ENCODE measurements at places on chromosomes 3 and 15.

DNA sequence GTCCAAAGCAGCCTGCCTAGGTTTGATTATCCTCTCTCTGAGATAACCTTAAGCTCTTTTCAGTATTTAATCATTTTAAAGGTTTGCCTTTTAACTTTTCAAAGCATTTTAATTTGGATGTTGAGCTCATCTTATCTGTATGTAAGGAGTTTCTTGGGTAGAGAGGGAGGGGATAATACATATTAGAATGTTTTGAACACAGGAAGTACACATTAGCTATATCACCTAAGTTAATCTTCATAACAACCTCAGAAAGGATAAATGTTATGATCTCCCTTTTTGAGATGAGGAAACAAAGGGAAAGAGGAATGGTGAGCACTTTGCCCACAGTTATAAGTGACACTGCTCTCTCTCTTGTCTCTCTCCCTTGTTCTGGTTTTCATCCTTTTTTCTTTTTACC is 2.2 kb upstream of the CD47 start:
- DNase-seq = no peak

DNA sequence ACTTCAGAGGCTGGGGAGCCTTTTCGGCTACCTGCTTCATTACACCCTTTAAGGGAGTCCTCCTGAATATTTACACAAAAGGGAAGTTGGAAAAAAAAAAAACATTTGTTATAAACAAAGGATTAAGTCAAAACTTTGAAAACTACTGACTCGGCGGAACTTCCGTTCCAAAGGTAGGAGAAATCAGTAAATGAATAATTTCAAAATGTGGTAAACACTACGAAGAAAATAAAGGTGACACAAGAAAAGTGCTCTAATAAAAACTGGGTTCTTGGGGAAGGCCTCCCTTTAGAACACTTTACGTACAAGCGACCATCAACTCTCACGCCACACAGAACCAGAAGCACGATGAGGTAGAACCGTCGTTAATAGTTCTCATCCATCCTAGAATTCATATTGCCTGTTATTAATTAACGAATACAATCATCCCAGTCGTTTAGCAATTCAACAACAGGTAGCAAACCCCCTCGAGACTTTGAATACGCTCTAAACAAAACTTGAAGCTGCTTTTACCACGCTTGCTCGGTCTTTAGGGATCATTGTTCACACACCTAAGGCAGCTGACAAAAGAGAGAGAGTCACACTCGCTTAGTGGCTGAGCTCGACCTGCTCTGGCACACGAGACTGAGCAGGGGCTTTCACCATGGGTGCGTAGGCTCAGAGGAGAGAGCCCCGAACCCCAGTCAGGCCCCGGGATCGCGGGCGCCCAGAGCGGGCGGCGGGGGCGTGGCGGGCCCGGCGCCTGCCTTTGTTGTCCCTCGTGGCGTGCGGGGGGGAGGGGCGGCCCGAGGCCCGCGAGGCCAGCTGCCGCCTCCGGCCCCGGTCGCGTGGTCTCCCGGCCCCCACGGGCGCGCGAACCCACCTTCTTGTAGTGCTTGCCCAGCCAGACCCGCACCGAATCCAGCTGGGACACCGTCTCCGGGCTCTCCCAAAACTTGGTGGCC is 680 bp downstream of the SMARCC1 start:
- DNase-seq = peak; percentile 56

DNA sequence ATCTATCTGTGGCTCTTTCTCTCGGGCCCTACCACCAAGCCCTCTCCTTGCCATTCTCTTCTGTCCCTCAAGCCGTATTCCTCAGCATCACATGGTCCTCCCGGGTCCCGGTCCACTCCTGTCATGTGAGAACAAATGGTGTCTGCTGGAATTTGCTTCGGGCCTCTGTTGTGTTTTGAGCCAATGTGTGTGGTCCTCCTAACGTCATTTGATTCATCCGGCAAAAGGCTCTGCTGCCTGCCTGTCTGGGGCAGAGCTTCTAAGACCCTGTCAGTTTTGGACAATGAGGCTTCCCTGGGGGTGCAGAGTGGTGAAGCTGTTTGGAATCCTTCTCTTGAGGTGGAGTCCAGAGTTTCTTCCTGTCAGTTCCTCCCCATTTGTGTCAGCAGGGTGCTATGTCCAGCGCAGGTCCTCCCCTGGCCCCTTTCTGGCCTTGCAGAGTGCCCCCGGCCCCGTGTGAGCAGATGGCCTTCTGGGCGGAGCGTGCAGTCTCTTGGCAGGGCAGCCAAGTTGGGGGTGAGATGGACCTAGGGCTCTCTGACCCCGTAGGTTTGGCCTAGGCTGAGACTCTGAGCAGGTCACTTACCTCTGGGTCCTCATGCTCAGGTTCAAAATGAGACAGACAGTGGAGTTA is 93.6 kb downstream of the APBA2 start:
- no peak for DNase-seq

DNA sequence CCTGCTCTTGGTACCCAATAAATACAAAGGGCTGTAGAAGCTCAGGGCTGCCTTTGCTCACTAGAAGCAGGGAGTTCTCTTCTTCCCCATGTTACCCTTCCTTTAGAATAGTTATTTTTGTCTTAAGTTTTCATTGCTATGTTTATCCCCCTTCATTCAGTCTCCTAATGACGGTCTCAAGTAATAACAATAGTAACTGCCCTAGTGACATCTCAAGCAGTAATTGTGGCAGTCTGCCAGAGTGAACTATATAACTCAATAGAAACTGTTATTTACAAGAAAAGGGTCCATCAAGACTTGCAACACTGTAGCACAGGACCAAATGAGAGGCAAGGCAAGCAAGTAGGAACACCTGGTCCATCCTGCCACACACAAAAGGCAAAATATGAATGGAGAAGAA is 32.5 kb upstream of the SIN3A start:
- DNase-seq = no peak

GRCh38 chr3:109532257-109533216 is 195.2 kb upstream of the DPPA4 start:
- peak; percentile 10 for DNase-seq

GRCh38 chr15:60982249-60982910 is 246.7 kb downstream of the RORA start:
- DNase-seq = no peak

GRCh38 chr3:135090020-135090717 is 295.1 kb downstream of the EPHB1 start:
- no peak for DNase-seq

DNA sequence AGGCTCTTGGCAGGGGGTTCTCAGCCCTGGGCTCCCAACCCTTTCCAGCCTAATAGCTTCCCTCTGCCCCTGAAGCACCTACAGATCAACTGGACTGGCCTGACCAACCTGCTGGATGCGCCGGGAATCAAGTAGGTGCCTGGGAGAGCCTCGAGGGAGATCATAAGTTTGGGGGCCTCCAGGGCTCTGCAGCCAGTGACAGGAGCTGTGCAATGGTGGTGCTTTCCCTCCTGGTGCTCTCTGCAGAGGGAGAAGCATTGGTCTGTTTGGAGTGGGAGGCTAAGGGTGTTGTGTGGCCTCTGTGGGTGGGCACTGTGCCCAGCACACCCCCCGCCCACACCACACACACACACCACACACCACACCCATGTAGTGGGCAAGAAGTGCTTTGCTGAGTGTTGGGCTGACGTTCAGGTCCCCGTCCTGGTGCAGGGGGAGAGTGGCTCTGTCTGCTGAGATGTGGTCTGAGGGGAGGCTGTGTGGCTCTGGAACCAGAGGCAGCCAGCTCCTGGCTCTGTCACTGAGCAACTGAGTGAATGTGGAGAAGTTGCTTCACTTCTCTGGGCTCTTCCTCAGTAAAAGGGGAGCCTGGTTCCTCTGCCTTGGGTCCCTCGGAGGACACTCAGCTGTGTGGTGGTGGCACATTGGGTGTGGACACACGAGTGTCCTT is 26.3 kb downstream of the ESYT3 start:
- no peak for DNase-seq

GRCh38 chr3:65922441-65922840 is 116.3 kb downstream of the MAGI1 start:
- no peak for DNase-seq

GRCh38 chr3:11240496-11240895 is 31.7 kb upstream of the ATG7 start:
- peak; percentile 9 for DNase-seq

GRCh38 chr15:57914350-57915055 is 151.0 kb downstream of the ALDH1A2 start:
- DNase-seq = no peak

- no peak for DNase-seq
Measured at GRCh38 chr3:7508821-7509220, 647.9 kb downstream of the GRM7 start.

GRCh38 chr3:67846166-67846565 is 191.8 kb upstream of the SUCLG2 start:
- no peak for DNase-seq

DNA sequence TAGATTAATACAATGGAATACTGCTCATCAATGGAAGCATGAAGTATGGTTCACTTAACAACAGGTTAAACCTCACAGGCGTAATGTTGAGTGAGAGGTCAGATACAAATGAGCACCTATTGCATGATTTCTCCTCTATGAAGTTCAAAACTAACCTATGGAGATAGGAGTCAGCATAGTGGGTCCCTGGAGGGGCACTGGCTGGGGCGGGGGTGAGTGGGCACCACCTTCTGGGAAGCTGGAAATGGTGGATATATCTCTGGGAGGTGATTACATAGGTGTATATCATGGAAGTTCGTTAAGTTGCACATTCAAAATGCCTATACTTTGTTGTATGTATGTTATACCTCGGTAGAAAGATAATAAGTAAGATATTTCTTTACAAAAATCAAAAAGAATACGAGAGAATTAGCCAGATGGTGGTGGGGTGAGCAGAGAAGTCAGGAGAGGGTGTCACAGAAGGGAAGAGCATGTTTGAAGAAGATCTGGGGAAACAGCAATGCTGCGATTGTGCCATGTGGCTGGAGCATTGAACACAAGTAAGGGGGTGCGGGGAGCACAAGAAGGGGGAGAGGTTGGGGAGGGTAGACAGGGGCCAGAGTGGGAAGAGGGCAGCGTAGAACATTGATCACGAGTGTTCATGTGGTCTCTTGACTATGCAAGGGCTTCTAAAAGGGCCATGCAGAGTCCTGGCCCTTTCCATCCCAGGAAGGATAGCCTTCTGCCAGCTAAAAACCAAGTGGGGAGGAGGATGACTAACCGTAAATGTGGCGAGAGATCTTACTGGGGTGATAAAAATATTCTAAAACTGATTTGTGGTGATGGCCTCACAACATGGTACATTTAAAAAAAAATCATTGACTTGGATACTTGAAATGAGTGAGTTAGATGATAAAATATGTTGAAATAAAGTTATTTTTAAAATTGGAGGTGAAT is 30.2 kb downstream of the ITGA11 start:
- DNase-seq = no peak

DNA sequence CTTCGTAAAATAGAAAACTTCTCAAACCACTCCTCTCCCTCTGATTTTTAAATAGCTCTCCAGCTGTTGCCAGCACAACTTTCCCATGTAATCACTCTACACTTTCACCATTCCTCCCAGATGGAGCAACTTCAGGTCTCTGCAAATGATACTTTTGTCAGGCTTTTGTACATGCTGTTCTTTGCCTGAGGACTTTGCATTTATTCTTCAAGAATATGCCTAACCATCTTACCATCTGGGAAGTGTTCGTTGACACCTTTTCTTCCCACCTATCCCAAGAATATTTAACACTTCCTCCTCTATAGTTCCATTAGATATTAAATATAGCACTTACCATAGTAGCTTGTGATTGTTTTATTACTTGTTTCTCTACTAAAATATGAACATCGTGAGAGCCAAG is 703.7 kb downstream of the CADM2 start:
- DNase-seq = no peak

GRCh38 chr3:18189282-18190050 is 235.7 kb downstream of the SATB1 start:
- DNase-seq = no peak

DNA sequence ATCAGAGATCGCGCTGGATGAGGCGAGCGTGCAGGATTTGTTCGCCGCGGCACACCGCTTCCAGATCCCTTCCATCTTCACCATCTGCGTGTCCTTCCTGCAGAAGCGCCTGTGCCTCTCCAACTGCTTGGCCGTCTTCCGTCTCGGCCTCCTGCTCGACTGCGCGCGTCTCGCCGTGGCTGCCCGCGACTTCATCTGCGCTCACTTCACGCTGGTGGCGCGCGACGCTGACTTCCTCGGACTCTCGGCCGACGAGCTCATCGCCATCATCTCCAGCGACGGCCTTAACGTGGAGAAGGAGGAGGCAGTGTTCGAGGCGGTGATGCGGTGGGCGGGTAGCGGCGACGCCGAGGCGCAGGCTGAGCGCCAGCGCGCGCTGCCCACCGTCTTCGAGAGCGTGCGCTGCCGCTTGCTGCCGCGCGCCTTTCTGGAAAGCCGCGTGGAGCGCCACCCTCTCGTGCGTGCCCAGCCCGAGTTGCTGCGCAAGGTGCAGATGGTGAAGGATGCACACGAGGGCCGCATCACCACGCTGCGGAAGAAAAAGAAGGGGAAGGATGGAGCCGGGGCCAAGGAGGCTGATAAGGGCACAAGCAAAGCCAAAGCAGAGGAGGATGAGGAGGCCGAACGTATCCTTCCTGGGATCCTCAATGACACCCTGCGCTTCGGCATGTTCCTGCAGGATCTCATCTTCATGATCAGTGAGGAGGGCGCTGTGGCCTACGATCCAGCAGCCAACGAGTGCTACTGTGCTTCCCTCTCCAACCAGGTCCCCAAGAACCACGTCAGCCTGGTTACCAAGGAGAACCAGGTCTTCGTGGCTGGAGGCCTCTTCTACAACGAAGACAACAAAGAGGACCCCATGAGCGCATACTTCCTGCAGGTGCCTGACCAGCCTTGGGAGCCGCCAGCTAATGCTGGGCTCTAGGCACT is 819 bp downstream of the KLHL40 start:
- DNase-seq = no peak

GRCh38 chr3:117303443-117303842 is 593.9 kb downstream of the TUSC7 start:
- no peak for DNase-seq

- DNase-seq = no peak
Measured at GRCh38 chr3:33883951-33884561, 85.6 kb downstream of the PDCD6IP start.

DNA sequence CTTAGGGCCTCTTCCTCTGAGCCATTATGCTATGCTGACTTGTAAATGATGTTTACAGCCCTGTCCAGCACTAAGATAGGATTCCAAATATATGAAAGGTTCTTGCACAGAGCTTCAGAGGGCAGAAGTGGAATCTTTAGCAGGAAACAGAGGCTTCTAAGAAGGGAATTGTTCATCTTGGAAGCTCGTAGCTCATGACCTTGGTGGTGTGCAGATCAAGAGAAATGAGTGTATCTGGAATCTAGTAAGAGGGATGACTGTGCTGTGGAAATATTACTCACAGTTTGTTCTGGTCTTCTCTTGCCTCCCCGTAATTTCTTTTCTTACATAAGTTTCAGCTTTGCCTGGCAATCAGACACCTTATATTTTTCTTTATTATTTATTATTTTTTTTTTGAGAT is 175.8 kb downstream of the SPATA16 start:
- DNase-seq = no peak
